Temporal lobe (tissue), 4 donors: ENCODE measurements at places on chromosomes 4 and X. TPM values are rescaled to one million over a fixed set of nuclear protein-coding genes. Genes with fewer than 3 reads are reported as not detected.

NDP gene
- 24.3 TPM for total RNA-seq

HCCS gene
- 7.4 TPM for total RNA-seq

CCKAR gene
- total RNA-seq = 0.25 TPM

YY2 gene
- 0.98 TPM for total RNA-seq

HPGDS gene
- total RNA-seq = 0.98 TPM

HSFX4 gene
- total RNA-seq = not detected

SLC16A2 gene
- 16.2 TPM for total RNA-seq

ANOS1 gene
- total RNA-seq = 23.4 TPM

ARAP2 gene
- 55.1 TPM for total RNA-seq

HERC3 gene
- total RNA-seq = 52.9 TPM

TKTL2 gene
- 0.49 TPM for total RNA-seq

BMX gene
- under 0.01 TPM for total RNA-seq

PDE5A gene
- 14.8 TPM for total RNA-seq

ENPEP gene
- 1.7 TPM for total RNA-seq

F8A2 gene
- total RNA-seq = not detected

ATXN3L gene
- not detected for total RNA-seq

CXXC4 gene
- 102 TPM for total RNA-seq

LRRC66 gene
- total RNA-seq = 0.49 TPM

CEP135 gene
- 12.8 TPM for total RNA-seq

FBXO8 gene
- total RNA-seq = 27.0 TPM

USP17L30 gene
- not detected for total RNA-seq

NIPAL1 gene
- 2.0 TPM for total RNA-seq

ACOX3 gene
- total RNA-seq = 31.2 TPM

NUP54 gene
- total RNA-seq = 81.1 TPM

GPR143 gene
- 0.98 TPM for total RNA-seq

FRMD7 gene
- 0.49 TPM for total RNA-seq

CFAP47 gene
- 3.2 TPM for total RNA-seq

DGKK gene
- 0.49 TPM for total RNA-seq

S100G gene
- not detected for total RNA-seq

ATP8A1 gene
- 151 TPM for total RNA-seq

TCEAL2 gene
- 26.6 TPM for total RNA-seq
